ENCODE measurements at places on chromosomes 1 and 21.

DNA sequence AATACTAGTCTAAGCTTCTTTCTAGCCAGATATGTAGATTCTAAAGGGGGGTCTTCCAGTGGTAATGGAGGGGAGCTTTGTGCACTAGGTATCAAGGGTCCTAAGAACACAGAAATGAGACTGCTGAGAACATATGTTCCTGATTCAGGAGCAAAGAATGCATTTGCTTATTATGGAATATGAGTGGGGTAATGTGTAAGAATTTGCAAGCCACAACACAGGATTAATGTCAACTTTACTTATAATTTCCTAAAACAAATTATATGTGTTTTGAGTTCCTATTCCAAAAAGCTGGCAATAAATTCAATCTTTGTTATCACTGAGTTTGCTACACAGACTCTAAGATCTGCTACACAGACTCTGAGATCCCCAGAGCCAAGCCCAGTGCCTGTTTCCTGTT lies 357.0 kb upstream of the PTBP2 start:
- H3K27ac ChIP-seq, result no peak overlapping the region
- no peak for DNase-seq
- no peaks in the 10 kb centered on the region for H3K4me1 ChIP-seq
- H3K4me3 ChIP-seq, result no peak overlapping the region

DNA sequence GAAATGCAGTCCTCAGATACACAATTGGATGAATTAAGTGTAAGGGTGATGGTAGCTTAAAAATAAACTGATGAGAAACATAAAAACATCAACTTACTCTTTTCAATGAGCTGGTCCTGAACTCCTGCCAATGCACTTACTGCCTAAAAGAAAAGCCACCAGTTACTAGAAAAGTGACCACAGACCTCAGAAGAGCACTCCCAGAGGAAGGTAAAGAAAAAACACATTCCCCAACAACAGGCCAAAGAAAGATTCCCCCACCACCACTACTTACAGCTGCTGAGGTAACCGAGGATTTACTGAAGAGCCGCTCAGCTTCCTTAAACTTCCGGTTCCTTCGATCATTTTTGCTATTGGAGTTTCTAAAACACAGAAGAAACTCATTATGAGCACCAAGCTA lies 5.4 kb downstream of the MEAF6 start:
- peaks cover 7% of the 10 kb centered on the region for H3K36me3 ChIP-seq
- peaks cover 4% of the 10 kb centered on the region for H3K4me1 ChIP-seq
- no peak overlapping the region for H3K27ac ChIP-seq
- no peak overlapping the region for H3K4me3 ChIP-seq

GRCh38 chr21:31991356-31992331 lies 118.8 kb downstream of the HUNK start:
- H3K4me1 ChIP-seq, result no peaks in the 10 kb centered on the region
- peak; percentile 41 for DNase-seq
- H3K36me3 ChIP-seq, result no peaks in the 10 kb centered on the region
- no peaks in the 10 kb centered on the region for H3K27me3 ChIP-seq
- H3K4me3 ChIP-seq, result no peak overlapping the region
- H3K27ac ChIP-seq, result no peak overlapping the region

DNA sequence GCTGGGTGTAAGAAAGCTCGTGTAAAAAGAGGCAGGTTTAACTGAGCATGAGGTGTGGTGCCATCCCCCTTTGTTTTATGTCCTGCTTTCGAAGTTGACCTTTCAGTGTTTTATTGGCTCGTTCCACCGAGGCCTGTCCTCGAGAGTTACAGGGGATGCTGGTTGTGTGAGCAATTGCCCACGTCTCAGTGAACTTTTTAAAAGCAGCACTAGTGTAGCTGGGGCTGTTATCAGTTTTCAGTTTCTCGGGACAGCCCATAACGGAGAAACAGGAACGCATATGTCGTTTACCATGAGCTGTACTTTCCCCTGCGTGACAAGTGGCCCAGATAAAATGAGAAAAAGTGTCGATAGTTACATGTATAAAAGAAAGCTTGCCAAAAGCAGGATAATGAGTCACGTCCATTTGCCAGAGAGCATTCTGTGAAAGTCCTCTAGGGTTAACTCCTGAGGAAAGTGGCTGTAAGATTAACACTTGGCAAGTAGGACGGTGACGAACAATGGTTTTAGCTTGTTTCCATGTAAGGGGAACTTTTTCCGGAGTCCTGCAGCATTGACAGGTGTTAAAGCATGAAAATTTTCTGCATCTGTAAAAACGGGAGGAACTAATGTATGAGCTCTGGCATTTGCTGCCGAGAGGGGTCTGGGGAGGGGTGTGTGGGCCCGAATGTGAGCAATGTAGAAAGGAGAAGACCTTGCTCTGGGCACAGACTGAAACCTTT lies 7.8 kb upstream of the LRRC47 start:
- no peak for DNase-seq
- no peak overlapping the region for H3K4me3 ChIP-seq
- H3K4me1 ChIP-seq, result no peaks in the 10 kb centered on the region
- H3K27ac ChIP-seq, result no peak overlapping the region

- H3K36me3 ChIP-seq, result no peaks in the 10 kb centered on the region
- H3K27ac ChIP-seq, result no peak overlapping the region
- no peaks in the 10 kb centered on the region for H3K27me3 ChIP-seq
Observed at GRCh38 chr1:236835491-236835890, 40.4 kb downstream of the MTR start.

- H3K36me3 ChIP-seq, result no peaks in the 10 kb centered on the region
- no peak overlapping the region for H3K4me3 ChIP-seq
- no peak overlapping the region for H3K27ac ChIP-seq
- no peak for DNase-seq
Observed at GRCh38 chr1:169161496-169162194, 55.2 kb downstream of the ATP1B1 start.

- no peak for DNase-seq
- H3K27me3 ChIP-seq, result no peaks in the 10 kb centered on the region
- H3K4me1 ChIP-seq, result peaks cover 12% of the 10 kb centered on the region
Observed at GRCh38 chr1:231969076-231969475, 342.5 kb downstream of the DISC1 start.

GRCh38 chr21:32483293-32483595 lies 70.7 kb downstream of the EVA1C start:
- no peak overlapping the region for H3K27ac ChIP-seq
- no peaks in the 10 kb centered on the region for H3K4me1 ChIP-seq
- no peaks in the 10 kb centered on the region for H3K36me3 ChIP-seq
- no peaks in the 10 kb centered on the region for H3K27me3 ChIP-seq

DNA sequence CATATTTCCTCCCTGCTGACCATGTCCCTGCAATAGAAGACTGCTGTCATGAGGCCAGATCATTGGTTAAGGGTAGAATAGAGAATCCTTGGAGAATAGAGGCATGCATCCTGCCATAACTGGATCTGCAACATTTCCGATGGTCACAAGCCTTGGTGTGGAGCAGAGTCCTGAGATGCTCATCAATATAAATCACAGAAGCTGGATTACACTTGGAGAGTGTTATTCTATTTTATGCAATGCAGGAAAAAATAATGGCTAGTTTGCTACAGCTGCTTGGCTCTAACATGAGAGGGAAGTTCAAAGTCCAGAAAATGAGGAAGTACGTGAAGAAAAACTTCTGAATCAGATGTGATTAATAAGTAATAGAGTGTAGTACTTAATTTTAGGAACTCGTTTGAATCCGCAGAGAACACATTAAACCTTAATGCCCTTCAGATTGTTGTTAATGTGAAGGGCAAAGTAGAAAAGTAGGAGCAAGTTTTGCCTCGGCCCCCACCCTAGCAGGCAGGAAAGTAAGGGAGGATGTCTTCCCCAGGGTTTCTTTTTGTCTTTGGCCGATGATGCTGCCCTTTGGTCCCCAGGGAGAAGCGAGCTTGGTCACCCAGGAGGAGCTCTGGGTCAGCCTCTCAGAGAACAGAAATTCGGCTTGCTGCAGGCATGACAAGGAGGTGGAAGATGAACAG lies 59.5 kb downstream of the KCNK1 start:
- DNase-seq, result no peak
- H3K27ac ChIP-seq, result no peak overlapping the region
- H3K36me3 ChIP-seq, result no peaks in the 10 kb centered on the region

GRCh38 chr1:31926853-31927660 lies 11.1 kb downstream of the PTP4A2 start:
- DNase-seq, result peak; percentile 34
- H3K27me3 ChIP-seq, result no peaks in the 10 kb centered on the region
- H3K4me1 ChIP-seq, result peaks cover 42% of the 10 kb centered on the region
- H3K27ac ChIP-seq, result peak overlapping the region; percentile 16
- H3K36me3 ChIP-seq, result no peaks in the 10 kb centered on the region
- H3K4me3 ChIP-seq, result peak overlapping the region; percentile 2

GRCh38 chr1:67339623-67340343 lies 32.1 kb downstream of the IL12RB2 start:
- no peak overlapping the region for H3K4me3 ChIP-seq
- no peaks in the 10 kb centered on the region for H3K36me3 ChIP-seq
- peaks cover 8% of the 10 kb centered on the region for H3K4me1 ChIP-seq
- no peak overlapping the region for H3K27ac ChIP-seq
- H3K27me3 ChIP-seq, result no peaks in the 10 kb centered on the region

- no peaks in the 10 kb centered on the region for H3K27me3 ChIP-seq
- DNase-seq, result no peak
- no peak overlapping the region for H3K4me3 ChIP-seq
- no peaks in the 10 kb centered on the region for H3K4me1 ChIP-seq
Observed at GRCh38 chr1:24696756-24697330, 48.4 kb upstream of the CLIC4 start.

DNA sequence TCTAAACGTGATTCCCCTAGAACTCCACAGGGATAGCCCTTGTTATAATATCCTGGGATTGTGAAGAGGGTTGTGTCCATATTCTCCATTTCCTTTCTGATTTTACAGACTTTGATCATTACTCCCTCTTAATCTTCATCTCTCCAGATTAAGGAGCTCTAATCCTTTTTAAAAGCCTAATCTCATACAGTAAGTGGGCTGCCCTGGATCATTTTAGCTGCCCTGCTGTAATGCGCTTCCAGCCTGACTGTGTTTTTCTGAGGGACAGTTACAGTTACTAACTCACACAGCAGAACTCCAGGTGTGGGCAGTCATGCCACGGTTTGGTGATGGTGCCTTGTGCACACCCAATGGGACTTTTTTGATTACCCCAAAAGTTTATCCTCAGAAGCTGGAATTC lies 33.5 kb downstream of the PROX1 start:
- no peak for DNase-seq
- peaks cover 37% of the 10 kb centered on the region for H3K4me1 ChIP-seq
- no peak overlapping the region for H3K4me3 ChIP-seq
- no peaks in the 10 kb centered on the region for H3K27me3 ChIP-seq
- H3K36me3 ChIP-seq, result no peaks in the 10 kb centered on the region

DNA sequence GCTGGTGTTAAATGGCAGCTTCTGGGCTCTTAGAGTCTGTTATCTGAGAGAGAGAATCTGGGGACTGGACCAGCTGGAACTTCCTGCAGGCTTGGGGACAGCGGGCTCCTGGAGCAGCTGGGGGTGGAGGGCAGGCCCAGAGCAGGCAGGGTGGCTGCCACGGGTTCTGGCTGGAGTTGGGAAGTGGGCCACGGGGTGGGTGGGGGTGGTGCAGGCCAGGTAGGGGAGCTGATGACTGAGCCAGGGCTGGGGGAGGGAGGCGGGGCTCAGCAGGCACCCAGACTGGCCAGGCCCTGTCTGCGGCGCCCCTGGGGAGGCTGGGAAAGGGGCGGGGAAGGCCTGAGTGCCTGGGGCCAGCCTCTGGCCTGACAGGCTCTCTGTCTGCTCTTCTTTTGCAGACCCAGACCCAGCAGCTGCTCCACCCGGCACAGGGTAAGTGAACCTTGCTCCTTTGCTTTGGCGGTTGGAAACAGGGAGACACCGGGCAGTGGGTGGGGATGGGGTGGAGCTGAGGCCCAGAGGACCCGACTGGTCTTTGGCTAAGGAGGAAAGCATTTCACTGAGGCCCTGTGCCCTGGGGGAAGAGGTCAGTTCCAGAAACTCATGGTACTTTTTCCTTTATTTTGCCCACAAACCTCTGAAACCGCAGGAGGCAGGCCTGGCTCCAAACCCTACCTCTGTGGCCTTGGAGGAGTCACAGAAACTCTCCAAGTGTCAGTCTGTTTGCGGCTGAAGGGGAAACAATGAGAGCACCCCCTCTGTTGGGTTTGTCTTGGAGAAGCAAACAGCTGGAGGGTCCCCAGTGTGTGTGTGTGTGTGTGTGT lies 48.8 kb downstream of the ARHGEF10L start:
- no peak overlapping the region for H3K4me3 ChIP-seq
- DNase-seq, result peak; percentile 39
- H3K27me3 ChIP-seq, result no peaks in the 10 kb centered on the region
- peak overlapping the region; percentile 79 for H3K27ac ChIP-seq

- H3K27me3 ChIP-seq, result no peaks in the 10 kb centered on the region
- no peak overlapping the region for H3K27ac ChIP-seq
- DNase-seq, result no peak
- H3K4me3 ChIP-seq, result no peak overlapping the region
- no peaks in the 10 kb centered on the region for H3K36me3 ChIP-seq
Observed at GRCh38 chr1:223109581-223110026, 33.4 kb downstream of the TLR5 start.

DNA sequence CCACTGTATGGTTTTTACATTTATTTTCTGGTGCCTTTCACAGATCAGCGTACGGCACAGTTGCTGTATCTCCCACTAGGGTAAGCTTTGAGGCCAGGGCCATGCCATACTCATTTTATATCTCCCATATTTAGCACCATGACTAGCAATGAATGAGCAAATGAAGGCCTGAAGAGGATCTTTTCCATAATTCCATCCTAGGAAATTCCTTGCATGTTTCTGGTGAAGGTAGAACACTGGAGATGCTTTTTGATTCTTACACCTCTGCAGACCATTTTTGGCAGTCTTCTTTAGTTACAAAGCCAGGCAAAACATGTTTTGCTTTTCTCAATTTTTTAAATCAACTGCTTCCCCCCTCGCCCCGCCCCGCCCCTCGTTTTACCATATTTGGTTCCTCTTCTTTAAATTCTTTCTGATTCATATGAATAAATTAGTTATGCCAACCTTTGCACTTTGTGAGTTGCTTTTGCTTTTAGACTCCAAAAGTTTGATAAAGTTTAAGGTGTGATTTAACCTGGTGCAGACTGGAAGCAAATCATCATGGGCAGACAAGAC lies 78.9 kb upstream of the AK4 start:
- H3K4me3 ChIP-seq, result no peak overlapping the region
- no peak overlapping the region for H3K27ac ChIP-seq
- DNase-seq, result no peak
- H3K27me3 ChIP-seq, result peaks cover 27% of the 10 kb centered on the region
- H3K36me3 ChIP-seq, result no peaks in the 10 kb centered on the region

DNA sequence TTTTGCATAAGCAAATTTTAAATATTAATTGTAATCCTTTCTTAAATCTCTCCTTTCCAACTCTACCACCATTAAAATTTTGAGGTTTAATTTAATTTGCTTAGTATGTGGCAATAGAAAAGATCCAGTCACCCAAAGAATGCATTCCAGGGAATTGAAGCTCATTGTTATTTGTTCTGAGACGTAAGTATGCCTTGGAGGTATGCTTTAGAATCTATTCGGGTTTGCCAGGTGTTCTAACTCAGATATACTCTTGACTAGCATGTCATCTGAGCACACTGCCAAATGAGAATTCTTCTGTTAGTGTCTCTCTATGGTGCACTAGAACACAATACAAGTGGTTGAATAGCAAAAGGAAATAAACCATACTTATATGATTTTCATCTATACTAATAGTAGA lies 813.6 kb upstream of the ADGRL2 start:
- H3K27ac ChIP-seq, result no peak overlapping the region
- no peaks in the 10 kb centered on the region for H3K36me3 ChIP-seq
- no peak overlapping the region for H3K4me3 ChIP-seq
- no peaks in the 10 kb centered on the region for H3K27me3 ChIP-seq
- peaks cover 9% of the 10 kb centered on the region for H3K4me1 ChIP-seq
- DNase-seq, result no peak
